ENCODE measurements at places on chromosomes 4 and X. TPM values are rescaled to one million over a fixed set of nuclear protein-coding genes. Genes with fewer than 3 reads are reported as not detected.

The XKRX gene
- total RNA-seq = 0.36 TPM

DNA sequence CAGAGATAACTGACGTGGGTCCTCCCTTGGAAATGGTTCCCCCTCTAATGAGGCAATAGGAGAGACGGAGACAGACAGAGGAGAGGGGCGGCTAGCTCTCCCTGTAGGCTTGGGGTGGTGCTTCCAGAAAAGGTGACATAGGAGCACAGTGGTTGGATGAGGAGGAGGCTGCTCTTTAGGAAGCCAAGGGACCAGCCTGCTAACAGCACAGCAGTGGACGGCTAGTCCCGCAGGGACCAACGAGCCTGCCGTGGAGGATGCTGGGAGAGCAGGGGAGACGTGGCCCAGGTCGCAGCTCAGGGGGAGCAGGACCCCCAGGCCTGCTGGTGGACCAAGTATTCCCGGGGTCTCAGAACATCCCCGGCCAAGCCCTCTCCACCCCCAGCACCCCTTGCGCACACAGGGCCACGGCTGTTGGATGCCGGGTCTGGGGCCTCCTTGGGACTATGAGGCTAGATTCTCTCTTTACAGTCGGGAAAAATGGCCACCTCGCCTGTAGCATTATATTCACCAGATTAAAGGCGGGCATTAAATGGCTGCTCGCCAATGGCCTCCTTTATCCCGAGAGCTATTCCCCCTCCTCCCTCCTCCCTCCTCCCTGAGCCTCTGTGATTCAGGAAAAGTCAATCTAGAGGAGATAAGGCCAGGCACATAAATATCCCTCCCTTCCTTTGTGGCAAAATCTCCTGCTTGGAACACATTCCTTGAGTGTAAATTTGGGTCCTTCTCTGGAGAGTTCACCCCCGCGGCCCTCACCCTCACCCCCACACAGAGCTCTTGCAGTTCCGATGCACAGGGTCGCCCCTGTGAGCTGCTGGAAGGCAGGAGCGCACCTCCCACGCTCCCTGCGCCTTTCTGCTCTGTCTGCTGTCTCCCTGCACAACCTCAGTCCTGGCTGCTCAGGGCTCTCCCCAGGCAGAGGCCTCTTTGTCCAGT lies 30.5 kb upstream of the NSG1 start:
- DNase-seq = peak; percentile 39

The AFF2 gene
- 6.6 TPM for total RNA-seq

- DNase-seq = peak; percentile 7
Measured at GRCh38 chrX:44343412-44344141, at the start of gene EFHC2. Gene EFHC2 (minus strand): TSS chrX:44343672. CDS start chrX:44343588, 84 bp downstream.

- no peak for DNase-seq
Measured at GRCh38 chr4:72378901-72379300, 190.1 kb downstream of the ADAMTS3 start.

- DNase-seq = no peak
Measured at GRCh38 chr4:1757836-1758235, 35.3 kb upstream of the FGFR3 start.

The C4orf36 gene
- 0.81 TPM for total RNA-seq

The NLRP2B gene
- total RNA-seq = not detected

GRCh38 chr4:98864560-98864959 lies 64.4 kb downstream of the EIF4E start:
- no peak for DNase-seq

DNA sequence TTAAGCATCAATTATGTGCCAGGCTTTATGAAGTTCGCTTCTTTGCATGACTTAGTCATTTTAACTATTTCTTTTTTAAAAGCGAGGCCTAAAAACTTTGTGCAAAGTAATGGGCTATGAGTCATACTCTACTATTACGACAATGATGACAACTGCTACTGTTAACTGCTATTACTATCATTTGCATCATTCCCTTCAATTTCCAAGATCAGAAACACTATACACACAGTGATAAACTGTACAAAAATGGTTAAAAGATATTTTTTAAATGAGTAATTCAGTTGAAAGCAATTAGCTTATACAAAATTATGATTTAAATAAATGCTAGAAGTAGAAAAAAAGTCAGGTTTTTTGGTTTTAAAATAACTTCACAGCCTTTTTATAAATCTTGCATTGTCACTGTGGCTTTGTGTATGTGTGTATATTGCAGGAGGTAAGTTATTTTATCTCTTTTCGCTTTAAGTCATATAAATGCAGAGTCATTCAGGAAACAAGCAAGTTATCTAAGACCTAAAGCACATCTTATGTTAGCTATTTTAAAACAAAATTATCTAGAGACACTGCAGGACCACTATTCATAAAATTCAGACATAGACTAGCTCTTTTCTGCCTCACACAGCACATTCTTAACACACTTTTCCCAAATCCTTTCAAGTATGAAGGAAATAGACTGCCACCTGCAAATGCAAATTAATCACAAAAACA lies 18.5 kb upstream of the CXCL3 start:
- DNase-seq = peak; percentile 95

DNA sequence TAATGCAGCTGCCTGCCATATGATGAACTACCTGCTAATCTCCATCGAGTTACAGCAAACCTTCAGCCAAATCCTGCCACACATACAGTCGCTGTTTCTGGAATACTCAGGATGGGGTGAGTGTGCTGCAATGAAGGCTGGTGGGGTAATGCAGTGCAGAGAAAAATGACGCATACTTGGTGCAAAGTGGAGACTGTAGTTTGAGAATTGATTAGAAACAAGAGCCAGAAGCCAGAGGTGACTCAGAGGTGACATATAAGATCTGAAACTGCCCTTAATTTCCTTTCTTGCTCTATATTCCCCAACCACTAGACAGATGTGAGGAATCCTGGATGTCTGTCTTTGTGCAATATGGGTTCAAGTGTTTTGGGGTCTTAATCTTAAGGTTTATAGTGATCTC lies 22.0 kb downstream of the C4orf54 start:
- peak; percentile 3 for DNase-seq

GRCh38 chr4:88419874-88420273 lies 37.0 kb upstream of the HERC5 start:
- DNase-seq = no peak

Measured in fibroblast of the aortic adventitia (primary cell).